Stimulated activated CD4-positive, alpha-beta T cell treated with anti-CD3 and anti-CD28 coated beads, Interleukin-15, amount 100 ng/mL, for 48 hours (primary cell): ENCODE measurements at places on chromosomes 2 and 18.

GRCh38 chr18:52874774-52875173 is 534.8 kb downstream of the DCC start:
- no peak for DNase-seq

- DNase-seq, result no peak
Measured at GRCh38 chr2:231716666-231717280, 8.4 kb downstream of the PTMA start.

DNA sequence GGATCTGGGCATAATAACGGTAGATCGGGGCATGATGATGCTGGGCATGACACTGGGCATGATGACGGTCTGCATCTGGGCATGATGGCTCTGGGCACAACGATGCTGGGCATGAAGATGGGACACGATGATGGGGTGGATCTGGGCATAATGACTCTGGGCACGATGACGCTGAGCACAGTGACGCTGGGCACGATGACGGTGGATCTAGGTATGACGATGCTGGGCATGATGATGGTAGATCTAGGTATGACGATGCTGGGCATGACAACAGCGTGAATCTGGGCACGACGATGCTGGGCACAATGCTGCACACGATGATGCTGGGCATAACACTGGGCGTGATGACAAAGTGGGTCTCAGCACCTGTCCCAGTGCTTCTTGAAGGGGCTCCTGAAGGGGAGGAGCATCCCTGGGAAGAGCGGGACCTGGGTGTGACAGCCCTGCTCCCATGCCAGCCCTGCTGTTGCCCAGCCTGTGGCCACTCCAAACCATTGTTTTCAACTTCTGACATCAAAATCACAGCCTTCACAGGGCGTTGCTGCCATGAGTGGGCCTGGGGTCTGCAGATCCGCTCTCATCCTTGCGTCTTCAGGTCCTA is 30.4 kb upstream of the ALLC start:
- no peak for DNase-seq

GRCh38 chr2:65728477-65729180 is 296.2 kb upstream of the SPRED2 start:
- no peak for DNase-seq

DNA sequence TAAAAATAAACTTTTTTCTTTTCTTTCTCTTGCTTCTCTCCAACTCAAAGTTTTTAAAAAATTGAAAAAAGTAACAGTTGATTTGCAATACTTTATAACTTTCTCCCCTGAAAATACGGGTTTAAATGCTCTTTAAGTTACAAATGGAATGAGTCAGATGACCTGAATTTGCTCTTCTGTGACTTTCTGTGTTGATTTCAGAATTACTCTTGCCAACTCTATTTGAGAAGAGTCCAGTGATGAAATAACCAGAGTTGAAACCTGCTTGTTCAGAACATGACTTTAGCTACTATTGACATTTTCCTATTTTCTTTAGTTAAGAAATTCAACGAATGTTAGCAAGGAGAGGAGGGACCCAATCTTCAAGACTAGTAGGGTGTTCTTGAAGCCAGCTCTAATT is 146.1 kb upstream of the ZSWIM2 start:
- no peak for DNase-seq
